Mucosa of gallbladder (tissue), 1 donor: ENCODE measurements at places on chromosomes 11 and 22. TPM values are rescaled to one million over a fixed set of nuclear protein-coding genes. Genes with fewer than 3 reads are reported as not detected.

GRCh38 chr11:129184581-129184980 lies 7.5 kb downstream of the ARHGAP32 start:
- DNase-seq = no peak

OR10S1 gene
- total RNA-seq = not detected

- DNase-seq = no peak
These were observed 356.3 kb upstream of the ISX start for GRCh38 chr22:34709641-34710040.

DNA sequence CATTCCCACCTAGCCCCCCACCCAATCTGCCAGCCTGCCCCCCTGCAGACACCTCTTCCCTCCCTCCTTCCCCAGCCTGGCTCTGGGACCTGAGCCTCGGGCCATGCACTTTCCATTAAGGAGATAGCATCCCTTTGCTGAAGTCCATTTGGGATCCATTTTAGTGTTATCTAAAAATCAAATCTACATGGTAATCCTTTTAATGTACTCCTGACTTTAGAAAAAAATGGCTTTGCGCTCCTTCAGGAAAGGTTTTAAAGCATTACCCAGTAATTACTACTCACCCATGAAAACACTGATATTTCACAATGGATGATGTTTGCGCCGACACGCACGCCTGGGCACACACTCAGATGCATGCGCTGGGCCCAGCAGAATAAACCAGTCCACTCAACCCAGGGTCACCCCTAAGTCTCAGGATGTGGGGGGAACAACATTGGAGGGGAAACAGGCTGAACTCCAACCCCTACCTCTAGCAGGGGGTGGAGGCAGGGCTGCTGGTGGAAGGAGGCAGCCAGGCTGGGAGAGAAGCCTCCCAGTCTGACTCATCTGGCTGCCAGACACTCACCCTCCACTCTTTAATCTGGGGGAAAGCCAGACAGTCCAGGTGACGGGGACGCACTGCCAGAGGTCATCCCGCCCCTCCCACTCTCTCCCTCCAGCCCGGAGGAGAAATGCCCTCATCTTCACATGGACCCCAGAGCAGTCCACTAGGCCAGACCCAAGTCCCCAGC lies 29.8 kb downstream of the LMO1 start:
- DNase-seq = no peak

GRCh38 chr22:48868554-48868953 lies 959.1 kb downstream of the BRD1 start:
- no peak for DNase-seq

DNA sequence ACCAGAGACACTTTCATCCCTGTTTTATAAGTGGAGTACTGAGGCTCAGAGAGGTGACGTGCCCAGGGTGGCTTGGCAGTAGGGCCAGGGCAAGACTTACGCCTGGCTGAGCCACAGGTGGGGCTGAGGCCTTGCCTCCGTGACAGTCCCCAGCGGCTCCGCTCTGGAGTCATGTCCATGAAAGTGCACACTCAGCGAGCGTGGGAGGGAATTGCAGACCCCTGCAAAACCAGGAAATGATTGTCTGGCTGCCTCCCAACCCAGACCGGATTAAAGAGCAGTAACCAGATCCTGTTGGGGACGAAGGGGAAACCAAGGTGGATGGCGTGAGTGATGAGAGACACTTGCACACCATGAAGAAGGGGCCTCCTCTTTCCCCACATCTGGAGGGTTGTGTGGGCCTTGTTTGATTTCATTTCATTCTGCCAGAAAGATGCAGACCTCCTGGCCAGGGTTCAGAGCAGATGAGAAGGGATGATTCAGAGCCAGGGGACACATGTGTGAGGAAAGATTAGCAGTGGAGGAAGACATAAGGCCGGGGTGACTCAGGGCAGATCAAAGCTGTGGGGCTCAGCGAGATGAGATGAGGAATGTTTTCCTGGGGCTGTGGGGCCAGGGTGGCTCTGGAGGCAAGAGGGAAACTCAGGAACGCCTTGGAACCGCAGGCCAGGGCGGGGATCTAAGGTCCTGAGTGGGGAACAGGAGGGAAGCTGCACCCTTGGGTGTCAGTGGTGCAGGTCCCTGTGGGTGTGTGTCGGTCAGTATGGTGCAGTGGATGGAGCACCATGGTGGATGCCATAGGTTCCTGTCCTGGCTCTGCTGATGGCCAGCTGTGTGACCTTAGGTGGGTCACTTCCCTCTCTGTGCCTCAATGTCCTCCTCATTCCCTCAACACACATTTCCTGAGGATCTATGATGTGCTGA lies 29.9 kb upstream of the LRRC32 start:
- DNase-seq = no peak

RFPL2 gene
- 0.14 TPM for total RNA-seq

DNA sequence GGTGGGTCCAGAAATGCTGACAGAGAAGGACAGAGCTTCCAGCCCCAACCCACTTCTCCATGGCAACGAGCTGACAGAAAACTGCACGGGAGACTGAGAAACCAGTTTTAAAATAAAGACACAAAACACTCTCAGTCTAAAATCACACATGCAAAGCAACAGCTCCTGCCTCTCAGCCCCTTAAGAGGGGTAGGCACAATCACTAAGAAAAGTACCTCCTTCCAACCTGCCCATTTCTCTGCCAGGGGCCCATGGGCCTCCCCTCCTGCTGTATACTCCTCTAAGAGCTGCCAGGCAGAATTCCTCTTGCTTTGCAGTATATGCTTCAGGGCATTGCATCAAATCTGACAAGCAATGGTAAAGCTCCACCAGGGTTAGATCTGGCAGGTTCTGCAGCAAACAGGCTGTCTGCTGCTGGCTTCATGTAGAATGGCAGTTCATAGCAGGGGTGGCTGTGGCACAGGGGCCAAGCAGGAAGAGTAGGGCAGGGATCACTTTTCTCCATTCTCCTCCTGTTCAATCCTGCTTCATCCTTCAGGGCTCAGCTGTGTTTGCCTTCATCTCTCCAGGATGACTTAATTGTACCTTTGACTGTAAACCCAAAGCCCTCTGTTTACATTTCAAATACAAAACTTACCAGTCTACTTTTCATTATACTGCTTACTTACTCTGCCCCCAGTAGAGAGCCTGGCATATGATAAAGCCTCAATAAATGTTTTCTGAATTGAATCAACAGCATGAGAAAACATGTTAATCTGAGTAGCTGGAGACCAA lies 77.7 kb downstream of the KCNC1 start:
- DNase-seq = no peak

MS4A15 gene
- not detected for total RNA-seq

- DNase-seq = no peak
These were observed 25.7 kb downstream of the GLB1L2 start for GRCh38 chr11:134357545-134357839.

GRCh38 chr22:35421121-35421520 lies 21.2 kb downstream of the MCM5 start:
- DNase-seq = no peak

- no peak for DNase-seq
These were observed 107.6 kb downstream of the GALNT18 start for GRCh38 chr11:11514246-11514645.

CREB3L1 gene
- total RNA-seq = 81.6 TPM

DNA sequence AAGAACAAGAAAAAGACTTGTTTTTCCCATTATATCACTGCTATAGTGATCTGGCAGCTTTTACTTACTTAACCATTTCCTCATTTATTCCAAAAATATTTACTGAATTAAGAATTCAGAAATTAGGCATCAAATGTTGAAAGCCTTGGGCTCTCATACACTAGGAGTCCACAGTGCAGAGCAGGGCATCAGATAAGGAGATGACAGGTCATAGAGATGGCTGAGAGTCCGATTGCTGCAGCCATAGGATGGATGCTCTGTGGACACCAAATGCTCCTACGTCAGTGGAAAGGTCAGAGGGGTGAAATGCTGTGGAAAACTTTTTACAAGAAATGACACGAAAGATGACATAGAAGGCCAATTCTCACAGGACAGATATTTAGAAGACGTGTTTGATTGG lies 771.1 kb downstream of the LRRC4C start:
- DNase-seq = no peak

DNA sequence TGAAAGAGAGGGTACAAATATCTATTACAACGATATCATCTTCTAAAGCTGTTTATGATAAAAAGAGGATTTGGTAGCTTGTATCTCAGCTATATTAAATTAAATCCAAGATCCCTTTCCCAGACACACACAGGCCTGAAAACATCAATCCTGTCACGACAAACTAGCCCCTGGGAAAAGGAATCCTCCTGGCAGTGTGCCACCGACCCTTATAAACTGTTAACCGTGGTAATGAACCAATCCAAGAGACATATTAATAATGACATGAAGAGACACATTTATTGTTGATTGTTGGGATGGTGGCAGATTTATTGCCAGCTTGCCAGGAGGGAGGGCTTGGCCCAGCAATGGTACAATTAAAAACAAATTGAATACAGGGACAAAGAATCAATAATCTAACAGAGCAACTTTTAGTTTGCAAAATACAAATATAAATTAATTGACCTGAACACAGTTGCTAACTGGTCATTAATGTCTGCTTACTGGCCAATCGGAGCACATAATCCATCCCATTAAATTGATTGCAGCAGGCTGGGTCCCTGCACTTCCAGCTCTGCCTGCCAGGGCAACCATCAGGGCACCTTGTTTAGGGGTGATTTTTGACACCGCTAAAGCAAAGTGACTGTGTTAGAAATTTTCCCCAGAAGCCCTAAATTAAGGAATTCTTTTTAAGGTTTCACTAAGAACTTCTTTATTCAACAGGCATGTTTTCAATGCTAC lies 887.6 kb downstream of the OPCML start:
- no peak for DNase-seq

- DNase-seq = no peak
These were observed 117.8 kb downstream of the APOL5 start for GRCh38 chr22:35835267-35835997.

SLC22A6 gene
- total RNA-seq = not detected

DNA sequence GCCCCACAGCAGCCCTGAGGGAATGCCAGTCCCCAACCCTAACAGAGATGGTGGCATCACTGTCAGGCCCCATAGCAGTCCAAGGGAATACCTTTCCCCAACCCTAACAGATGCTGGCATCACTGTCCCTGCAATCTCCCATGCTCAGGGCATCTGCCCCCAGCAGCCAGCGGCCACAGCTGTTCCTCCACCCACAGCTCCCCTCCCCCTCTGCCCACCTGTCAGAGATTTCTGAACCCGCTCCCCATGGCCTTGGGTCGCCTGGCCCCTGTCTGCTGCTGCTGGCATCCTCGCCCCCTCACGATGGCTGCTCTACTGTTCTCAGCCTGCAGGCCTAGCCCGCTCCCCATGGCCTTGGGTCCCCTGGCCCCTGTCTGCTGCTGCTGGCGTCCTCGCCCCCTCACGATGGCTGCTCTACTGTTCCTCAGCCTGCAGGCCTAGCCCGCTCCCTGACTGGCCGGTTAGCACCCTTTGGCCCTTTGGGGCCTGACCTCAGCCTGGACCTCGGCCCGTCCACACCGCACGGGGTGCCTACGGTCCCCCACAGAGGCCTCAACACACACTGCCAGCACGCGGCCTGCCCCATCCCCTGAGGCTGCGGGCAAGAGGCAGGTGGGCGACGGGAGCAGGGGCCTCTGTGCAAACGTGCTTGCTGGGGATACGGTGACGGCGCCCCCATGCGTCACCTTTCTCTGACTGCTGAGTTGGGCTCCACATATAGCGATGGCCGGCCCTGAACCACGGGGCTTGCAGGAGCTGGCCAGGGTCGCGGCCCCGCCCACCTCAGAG lies 20.7 kb downstream of the CHID1 start:
- no peak for DNase-seq

GRCh38 chr11:72574548-72575460 lies 99.4 kb downstream of the PDE2A start:
- no peak for DNase-seq

SCO2 gene
- total RNA-seq = 1.3 TPM

DNA sequence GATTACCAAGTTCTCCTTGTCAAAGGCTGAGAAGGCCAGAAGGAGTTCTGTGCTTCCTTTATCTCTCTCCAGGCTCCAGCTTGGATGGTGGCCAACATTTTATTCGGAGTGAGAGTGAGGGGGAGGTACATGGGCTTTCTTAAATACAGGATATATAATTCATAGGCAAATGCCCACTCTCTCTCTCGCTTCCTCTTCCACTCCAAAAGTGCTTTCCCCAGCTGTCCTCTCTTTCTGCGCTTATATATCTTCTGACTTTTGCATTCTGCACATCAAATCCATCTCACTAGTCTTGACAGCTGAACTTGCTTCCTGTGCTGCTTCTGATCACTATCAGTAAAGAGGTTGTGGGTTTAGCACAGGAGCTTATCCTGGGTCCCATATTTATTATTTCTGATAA lies 125.4 kb upstream of the ARHGAP20 start:
- no peak for DNase-seq

DNA sequence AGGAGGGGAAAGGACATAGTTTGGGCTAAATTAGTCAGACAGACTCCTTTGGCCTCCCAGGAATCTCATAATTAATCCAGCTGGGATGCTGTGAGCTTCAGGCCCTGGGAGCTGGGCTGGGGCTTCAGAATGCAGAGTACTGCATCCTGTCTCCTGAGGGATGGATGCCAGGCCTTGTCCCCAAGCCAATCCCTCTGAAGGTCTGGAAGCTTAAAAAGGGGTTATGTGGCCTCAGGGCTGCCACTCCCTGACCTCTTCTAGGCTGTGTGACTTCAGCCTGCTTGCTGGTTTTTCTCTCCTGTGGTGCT lies 6.9 kb upstream of the LRRC32 start:
- no peak for DNase-seq

DNA sequence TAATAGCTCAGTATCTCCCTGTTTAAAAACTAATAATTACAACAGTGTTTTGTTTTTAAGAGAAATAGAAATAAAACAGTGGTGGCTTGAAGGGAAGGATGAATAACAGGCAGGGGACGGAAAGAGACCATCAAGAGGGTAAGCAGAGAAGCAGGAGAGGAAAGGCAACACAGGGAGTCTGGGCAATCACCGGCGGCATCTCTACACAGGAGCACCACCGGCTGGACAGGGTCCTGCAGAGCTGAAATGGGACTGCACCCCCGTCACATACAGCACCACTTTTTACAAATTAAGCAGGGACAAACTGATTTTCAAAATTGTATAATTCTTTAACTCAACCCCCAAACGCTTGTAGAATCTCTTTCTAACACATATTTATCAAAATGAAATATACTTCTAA lies 18.4 kb downstream of the PHF21A start:
- no peak for DNase-seq

UBQLNL gene
- 0.69 TPM for total RNA-seq

GRCh38 chr22:44298406-44299091 lies 14.2 kb downstream of the SHISAL1 start:
- no peak for DNase-seq

NAALADL1 gene
- total RNA-seq = 10.4 TPM
